Activated CD4-positive, alpha-beta T cell treated with anti-CD3 and anti-CD28 coated beads, Interleukin-2, amount 10 ng/mL, durations not matched to agents 7 days and 5 days (primary cell): ENCODE measurements at places on chromosomes 7 and 10.

DNA sequence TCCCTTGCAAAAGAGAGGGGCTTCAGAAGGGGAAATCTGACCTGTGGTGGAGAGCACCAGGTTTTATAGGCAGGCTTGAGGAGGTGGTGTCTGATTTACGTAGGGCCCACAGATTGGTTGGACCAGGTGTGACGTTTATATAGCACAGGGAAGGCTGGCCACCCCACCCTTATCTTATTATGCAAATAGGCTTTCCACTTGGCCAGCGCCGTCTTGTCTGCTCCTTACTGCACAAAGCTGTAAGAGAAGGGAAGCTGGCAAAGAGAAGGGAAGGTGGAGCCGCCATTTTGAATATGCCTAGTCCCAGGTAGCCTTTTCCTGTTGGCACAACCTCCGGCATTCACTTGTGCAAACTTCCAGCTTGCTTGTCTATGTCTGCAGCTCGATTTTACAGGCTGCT, 221.4 kb downstream of the GATA3 start:
- DNase-seq: no peak

- no peak for DNase-seq
Measured at GRCh38 chr10:48594803-48595538, 9.9 kb downstream of the ARHGAP22 start.

DNA sequence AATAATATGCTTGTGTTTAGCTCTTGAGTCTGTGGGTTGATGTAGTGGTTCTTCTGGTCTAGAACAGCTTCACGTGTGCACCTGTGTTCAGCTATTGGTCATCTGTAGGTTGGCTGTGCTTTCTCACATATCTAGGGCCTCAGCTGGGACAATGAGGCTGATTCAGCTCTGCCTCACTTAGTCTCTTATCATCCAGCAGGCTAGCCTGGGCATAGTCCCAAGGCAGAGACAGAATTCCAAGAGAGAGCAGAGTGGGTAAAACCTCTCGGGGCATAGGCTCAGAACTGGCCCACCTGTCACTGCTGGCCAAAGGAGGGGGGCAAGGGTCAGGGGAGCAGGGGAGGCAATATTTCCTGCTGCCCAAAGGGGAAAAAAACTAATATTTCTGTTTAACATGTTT, 32.0 kb upstream of the MXI1 start:
- DNase-seq: no peak

GRCh38 chr10:130014263-130015074, 50.4 kb upstream of the EBF3 start:
- DNase-seq: no peak

DNA sequence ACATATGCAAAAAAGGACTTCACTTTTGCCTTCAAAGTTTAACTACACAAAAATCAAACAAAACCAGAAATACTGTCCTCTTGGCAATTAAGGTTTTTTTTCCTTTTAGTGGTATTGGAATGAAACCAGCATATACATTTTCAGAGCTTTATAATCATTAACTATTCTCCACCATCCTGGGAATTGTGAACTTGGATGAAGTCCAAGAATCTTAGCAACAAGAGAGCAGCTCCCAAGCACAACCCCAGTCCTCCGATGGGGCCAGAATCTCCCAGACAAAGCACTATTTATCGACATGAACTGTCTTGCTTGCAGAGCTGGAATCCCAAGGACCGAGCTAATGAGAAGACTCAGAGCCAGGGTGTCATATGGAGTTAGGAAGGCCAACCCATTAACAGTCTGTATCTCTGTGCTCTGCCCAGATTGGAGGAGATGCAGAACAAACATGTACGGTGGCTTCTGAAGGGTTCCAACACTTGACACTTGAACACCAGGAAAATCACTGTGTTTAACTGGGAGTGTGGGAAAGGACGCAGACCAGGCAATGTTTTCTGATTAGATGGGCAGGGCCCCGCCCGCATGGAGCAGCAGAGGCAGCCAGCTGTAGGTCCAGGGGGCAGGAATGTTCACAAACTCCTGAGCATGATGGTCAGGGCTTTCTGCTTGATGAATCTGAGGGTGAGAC, 35.5 kb downstream of the PPP1R3C start:
- DNase-seq: no peak

DNA sequence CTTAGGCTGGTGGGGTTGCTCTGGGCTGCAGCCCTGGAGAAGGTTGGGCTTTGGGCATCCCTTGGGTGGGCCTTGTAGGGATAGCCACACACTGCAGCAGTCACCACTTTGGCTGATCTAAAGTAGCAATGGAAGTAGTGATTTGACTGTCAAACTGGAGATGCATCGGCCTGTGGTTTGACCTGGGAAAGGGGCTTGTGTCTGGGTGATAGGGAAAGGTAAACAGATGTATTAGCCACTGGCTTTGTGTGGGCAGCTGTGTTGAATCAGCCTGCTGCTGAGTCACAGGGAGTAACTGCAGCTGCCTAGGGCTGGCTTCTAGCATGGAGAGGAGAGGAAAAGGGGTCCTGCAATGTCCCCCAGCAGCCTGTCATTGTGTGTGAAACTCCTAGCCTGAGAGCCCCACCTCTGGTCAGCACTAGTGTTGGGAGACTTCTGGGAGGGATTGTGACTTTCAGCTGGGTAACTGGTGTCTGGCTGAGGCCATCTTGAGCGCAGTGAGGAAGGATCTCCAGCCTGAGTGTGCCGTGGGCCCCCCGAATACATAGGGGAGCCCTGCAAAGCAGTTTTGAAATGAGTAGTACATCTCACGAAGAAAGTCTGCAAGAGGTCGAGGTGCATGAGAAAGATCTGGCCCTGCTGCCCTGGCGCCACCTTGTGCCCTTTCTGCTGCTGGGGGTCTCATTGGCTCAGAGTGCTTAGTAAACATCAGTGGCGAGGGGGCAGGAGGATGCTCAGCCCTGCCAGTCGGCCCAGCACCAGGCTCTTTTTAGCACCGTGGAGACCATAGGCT, 117.3 kb downstream of the FANK1 start:
- DNase-seq: no peak

DNA sequence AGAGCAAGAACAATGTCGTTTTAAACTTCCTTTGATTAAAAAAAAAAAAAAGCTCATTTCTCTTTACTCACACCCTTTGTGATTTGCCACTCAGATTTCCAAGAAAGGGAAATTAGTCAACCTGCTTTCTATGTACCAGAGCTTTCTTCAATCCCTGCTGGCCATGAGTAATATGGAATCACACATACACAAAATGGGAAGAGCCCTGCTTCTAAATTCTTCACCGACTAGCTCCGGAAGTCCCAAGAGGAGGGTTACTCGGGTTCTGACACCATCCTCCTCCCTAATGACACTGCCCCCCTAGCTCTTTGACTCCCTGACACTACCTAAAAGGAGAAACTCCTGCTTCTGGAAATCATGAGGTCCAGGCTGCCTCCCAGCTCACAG, 81.8 kb upstream of the SFMBT2 start:
- no peak for DNase-seq

DNA sequence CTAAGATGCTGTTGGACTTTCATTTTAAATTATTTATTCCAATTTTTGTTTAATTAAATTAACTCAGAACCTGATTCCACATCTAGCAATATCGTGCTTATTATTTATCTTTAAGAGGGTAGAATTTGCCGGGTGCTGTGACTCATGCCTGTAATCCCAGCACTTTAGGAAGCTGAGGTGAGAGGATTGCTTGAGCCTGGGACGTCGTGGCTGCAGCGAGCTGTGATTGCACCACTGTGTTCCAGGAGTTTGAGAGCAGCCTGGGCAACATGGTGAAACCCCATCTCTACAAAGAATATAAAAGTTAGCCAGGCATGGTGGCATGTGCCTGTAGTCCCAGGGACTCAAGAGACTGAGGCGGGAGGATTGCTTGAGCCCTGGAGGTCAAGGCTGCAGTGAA, 47.8 kb downstream of the ZFAND4 start:
- no peak for DNase-seq

- DNase-seq: no peak
Measured at GRCh38 chr10:28280652-28281051, 22.2 kb downstream of the MPP7 start.

DNA sequence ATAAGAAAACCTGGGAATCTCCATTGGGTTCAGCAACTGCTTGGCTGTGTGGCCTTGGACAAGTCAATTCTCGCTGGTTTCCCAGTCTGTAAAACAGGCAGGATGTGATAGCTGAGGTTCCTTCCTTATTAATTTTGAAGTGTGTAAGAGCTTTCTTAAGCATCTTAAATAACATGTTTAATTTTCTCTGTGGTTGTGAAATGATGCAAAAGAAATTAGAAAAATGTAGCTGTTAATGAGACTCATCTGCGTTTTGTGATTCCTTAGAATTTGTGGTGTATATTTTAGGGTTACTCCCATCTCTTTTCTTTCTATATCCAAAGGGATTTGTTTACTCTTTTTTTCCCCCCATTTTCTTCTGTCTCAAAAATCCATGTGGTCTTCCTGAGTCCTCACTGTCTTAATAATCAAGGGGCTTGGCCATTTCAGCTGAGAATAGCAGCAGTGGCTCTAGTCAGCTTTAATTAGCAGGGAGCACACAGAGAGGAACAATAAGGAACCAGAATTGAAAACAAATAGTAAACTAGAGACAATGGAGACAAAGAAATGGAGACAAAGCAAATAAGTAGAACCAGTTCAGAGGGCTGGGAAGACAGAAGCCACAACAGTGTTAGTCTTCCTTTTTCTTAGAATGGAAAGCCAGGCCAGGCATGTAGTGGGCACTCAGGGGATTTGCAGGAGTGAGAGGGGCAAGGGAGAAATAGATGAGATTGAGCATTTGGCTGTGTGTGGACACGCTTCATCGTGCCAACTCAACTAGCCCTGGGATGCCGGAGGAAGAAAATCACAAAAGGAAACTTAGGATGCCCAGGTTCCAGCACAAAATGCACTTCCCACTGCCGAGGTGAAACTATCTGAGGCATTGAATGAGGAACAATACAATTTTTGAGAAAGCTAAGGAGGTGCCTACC, 93.9 kb downstream of the CHN2 start:
- DNase-seq: no peak

DNA sequence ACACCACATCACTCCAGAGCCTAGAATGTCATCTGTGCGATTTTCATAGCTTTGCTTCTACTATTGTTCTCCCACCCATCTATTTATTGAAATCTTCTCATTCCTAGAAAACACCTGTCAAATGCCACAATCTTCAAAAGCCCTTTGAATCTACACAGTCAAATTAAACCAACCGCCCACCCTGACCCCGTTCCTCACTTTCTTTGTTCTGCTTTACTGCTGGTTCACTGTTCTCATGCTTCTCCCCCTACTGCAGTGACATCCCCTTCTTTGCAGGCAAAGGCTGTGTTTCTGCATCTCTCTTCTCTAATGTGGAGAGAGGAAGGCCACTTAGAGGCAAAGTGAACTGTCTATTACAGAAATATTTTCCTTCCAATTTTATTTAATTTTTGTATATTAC, 152.4 kb upstream of the NEBL start:
- DNase-seq: no peak

DNA sequence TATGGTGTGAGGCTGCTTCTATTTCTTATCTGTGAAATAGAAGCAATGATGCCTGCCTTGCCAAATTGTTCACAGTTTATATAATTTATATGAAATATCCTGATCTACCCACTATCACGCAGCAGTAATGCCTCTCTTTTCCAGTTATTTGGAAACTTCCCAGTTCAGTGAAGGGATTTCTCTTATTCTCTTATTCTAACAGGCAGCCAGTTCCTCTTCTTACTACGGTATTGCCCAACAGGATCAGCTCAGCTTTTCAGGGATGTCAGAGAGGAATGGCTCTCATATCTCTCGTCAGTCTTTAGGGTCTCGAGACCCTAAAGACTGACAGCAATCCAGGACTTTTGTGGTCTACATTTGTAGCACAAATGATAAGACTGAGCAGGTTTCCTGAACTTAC, 215.6 kb downstream of the CREB5 start:
- no peak for DNase-seq

DNA sequence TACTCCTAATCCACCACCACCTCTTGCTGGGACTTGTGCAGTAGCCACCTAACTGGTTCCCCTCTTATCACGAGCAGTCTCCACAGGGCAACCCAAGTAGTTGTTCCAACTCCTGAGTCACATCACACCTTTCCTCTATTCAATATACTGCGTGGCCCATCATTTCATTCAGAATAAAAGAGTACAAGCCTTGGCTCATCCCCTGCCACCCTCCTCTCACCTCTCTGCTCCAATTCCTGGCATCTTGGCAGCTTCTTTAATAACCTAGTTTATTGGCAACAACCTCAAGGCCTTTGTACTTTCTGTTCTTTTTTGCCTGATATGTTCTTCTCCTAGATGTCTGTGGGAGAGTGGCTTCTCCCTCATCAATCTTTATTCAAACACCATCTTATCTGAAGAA, 199.4 kb downstream of the KIAA1217 start:
- no peak for DNase-seq

GRCh38 chr7:107644309-107644974, 16.2 kb upstream of the SLC26A4 start:
- no peak for DNase-seq

GRCh38 chr10:132786476-132786883, 533 bp upstream of the NKX6-2 start:
- no peak for DNase-seq

- DNase-seq: peak; percentile 77
Measured at GRCh38 chr10:79196470-79197461, 128.0 kb downstream of the ZMIZ1 start.

DNA sequence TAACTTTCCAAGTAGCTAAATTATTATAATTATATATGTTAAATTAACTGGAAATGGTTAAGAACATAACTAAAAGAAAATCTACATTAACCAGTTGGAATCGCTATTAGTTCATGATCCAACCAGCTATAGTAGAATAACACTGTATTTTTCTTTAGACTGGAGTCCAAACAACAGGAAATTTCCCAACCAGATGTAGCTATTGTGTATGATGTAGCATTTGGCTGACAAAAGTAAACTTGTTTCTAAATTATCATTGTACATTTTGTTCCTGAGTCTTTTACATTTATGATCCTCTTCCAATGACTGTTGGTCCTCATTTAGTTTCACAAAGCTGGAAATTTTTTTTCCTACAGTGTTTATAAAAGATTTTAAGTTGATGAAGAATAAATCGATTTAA, 62.1 kb downstream of the PAPSS2 start:
- DNase-seq: no peak

DNA sequence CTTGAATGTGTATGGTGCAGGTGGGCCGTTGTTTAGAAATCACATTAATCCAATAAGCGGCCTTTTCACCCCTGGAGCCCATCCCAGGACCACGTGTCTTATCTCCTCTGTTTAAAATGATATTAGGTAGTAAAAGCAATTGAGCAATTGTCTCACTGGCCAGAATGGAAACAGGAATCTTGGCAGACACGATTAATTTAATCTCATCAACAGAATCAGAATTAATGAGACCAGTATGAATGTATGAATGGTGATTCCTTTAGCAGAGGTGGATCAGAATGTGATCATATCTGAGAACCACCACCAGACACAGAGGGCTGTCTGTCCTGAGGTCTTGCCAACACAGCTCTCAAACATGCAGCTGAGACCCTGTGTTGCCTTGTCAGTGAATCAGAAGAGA, 1591.4 kb downstream of the REEP3 start:
- no peak for DNase-seq

- DNase-seq: no peak
Measured at GRCh38 chr10:115674496-115674895, 581.3 kb downstream of the ATRNL1 start.

DNA sequence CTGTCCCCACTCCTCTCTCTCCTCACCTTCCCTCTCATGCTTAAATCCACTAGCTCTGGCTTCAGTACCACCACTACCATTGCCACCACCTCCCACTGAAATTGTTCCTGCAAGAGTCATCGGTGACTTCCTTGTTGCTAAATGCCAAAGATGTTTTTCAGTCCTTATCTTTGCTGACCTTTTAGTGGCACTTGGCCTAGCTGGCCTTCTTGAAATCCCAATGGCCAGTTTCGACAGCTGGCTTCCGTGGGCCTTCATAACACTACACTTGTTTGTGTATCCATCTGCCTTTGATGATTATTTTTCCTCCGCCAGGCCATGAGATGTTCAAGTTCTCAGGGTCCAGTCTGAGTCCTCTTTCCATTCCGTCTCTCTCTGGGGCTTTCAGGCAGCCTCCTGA, 118.2 kb upstream of the NANOS1 start:
- no peak for DNase-seq
